ENCODE measurements at places on chromosomes 6 and 20. TPM values are rescaled to one million over a fixed set of nuclear protein-coding genes. Genes with fewer than 3 reads are reported as not detected.

The WFDC12 gene
- not detected for total RNA-seq

The KCNK5 gene
- total RNA-seq = 1.6 TPM

The LHFPL5 gene
- total RNA-seq = not detected

The CYP24A1 gene
- not detected for total RNA-seq

The TNFRSF21 gene
- 5.6 TPM for total RNA-seq

GRCh38 chr6:78875505-78875904, 8.2 kb downstream of the IRAK1BP1 start:
- no peak for DNase-seq

Data from right cardiac atrium (tissue), 5 donors.